GM20000 (cell line): ENCODE measurements at places on chromosomes 7 and 10.

GRCh38 chr10:65793738-65794425 lies 1132.0 kb upstream of the LRRTM3 start:
- no peak for DNase-seq

GRCh38 chr7:157000741-157001653 lies 9.5 kb downstream of the MNX1 start:
- DNase-seq, result peak; percentile 39

GRCh38 chr10:21728618-21729017 lies 194.6 kb downstream of the MLLT10 start:
- no peak for DNase-seq

GRCh38 chr7:81299711-81300110 lies 380.9 kb upstream of the SEMA3C start:
- no peak for DNase-seq

DNA sequence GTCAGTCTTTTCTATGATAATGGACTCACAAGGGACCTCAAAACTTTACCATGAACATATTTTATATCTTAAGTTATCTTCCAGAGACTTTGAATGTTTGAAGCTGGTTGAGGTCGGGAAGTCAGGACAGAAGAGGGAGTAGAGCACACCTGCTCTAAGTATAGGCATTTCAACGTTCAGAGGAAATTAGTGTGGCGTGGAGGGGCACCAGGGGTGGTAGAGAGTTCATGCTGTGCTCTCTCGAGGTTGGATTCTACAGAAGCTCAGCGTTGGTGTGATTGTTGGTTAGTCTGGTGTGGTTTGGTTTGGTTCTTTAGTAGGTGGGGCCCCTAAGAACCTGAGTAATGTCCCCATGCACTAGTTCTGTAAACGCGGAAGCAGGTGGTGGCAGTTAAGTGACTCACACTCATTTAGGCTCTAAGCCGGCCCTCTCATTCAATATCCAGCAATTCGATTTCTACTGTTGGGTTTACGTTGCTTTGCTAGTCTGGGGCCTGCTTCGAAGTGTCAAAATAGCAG lies 19.8 kb downstream of the CNTNAP2 start:
- DNase-seq, result no peak

- DNase-seq, result no peak
Measured at GRCh38 chr7:99975782-99976521, at the start of gene AZGP1. TSS of gene AZGP1 (minus strand) at chr7:99976031. CDS start at chr7:99976020, 11 bp downstream.

DNA sequence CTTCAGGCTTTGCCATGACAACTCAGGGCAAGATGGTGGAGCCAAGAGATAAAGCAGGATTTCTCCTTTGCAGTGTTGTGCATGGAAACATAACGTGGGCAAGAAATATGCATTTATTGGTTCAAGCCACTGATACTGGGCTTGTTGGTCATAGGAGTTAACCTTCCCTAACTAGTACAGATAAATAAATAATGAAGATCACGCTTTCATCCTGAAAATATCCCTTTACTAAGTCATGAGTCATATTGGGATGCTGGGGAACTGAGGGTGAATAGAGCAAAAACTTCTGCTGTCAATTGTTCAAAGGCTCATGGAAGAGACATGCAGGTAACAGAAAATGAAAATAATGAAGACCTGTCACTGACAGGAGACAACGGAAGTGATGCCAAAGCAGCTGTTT lies 55.5 kb downstream of the TES start:
- DNase-seq, result no peak

DNA sequence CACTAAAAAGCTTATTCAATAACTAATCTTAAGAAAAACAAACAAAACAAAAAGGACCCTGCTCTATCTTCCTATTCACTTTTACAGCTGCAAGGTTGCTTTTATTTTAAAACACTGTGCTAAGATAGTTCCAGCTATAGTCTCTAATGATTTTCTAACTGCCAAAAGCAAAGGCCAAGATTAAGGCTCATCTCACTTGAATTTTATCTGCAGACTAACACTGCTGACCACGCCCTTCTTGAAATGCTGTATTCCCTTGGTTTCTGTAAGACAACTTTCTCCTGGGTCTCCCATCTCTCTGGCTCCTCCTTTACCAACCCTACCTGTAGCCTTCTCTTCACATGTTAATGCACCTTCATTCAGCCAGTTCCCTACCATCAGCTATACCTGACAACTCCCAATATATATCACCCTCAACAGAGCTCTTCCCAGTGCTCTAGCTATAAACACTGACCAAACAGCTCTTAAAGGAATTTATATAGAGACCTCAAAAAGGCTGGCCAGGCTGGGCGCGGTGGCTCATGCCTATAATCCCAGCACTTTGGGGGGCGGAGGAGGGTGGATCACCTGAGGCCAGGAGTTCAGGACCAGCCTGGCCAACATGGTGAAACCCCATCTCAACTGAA lies 11.7 kb downstream of the SRPK2 start:
- DNase-seq, result no peak

DNA sequence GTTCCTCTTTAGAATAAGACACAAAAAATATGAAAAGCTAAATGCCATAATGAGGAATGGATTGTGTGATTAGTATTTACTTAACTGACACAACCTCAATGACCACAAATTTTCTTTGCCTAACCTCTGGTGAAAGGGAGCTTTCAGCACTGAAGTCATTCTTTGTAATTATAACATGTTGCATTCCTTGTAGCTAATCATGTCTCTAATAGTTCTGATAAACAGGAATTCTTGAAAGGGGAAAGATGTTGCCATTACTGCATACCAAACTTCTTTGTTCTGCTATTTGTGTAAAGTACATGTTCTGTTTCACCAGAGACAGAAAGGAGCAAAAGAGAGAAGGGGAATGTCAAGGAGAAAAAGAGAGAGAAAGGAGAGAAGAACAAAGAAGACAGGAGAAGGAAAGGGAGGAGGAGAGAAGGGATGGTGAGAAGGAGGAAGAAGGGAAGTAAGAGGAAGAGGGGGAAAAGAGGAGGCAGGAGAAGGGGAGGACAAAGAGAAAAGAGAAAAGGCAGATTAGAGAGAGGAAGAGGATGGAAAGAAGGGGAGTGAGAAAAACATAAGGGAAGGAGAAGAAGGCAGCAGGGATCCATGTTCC lies 120.9 kb downstream of the SEMA3D start:
- no peak for DNase-seq

DNA sequence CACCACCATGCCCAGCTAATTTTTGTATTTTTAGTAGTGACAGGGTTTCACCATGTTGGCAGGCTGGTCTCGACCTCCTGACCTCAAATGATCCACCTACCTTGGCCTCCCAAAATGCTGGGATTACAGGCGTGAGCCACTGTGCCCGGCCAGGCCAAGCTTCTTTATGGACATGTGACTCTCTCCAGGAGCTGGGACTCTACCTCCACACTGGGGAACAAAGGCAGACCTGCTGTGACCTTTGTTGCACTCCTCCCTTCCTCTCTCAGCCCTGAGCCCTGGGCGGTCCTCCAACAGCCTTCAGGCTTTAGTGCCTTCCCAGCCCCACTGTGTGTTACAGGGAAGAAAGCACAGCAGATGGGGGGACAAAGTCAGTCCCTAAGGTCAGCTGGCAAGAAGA lies 55.0 kb upstream of the DUSP5 start:
- no peak for DNase-seq

- DNase-seq, result no peak
Measured at GRCh38 chr7:140168816-140169215, 8.0 kb downstream of the KDM7A start.

- DNase-seq, result peak; percentile 72
Measured at GRCh38 chr7:92835261-92835850, 1.0 kb downstream of the CDK6 start.

DNA sequence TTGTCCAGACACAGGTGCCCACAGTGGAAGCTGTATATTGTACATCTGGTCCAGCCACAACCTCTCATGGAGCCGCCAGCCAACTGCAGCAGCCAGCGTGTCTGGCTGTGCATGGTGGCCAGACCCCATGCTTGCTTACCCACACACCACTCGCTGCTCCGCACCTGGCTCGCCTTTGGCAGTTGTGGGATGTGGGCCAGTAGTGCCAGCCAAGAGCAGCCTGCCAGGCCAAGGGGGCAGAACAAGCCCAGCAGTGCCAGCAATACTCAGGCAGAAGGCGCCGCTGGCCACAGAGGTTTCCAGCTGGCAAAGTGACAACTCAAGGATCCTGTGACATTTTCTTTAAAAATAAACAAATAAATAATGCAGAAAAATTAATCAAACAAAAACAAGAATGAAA lies 11.7 kb upstream of the TMEM243 start:
- no peak for DNase-seq

GRCh38 chr7:149459540-149460452 lies 1.1 kb downstream of the ZNF777 start:
- peak; percentile 85 for DNase-seq

- no peak for DNase-seq
Measured at GRCh38 chr10:119103241-119103902, 541 bp upstream of the DENND10 start.

DNA sequence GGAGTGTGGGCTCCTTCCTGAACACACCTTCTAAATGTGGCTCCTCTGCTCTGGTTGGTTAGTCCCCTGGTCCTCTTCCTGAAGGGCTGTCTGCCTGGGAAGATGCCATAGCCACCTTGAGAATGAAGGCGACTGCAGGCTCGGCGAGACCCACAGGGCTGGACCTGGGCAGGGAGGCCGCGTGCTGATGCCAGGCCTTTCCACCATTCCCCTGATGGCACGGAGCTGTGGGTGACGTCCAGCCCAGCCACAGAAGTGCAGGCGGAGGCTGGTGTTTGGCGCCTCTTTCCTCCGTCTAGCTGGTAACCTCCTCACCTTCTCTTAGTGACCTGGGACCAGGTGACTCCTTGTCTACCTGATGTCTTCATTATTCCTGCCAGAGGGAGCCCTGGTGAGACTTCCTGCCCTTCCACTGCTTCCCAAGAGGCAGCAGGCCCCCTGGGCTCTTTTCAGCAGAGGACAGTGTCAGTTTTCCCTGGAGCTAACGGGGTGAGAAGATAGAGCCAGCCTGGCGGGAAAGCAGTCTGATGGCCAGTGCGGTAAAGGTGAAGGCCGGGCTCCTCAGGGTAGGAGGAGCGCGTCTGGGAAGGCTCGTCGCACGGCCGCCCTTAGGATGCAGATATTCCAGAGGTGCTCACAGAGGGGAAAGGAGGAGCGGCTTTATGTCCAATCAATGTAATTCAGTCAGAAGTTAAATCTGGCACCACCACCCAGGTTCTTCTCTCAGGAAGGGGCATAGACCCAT lies 34.9 kb downstream of the GBX1 start:
- peak; percentile 32 for DNase-seq

DNA sequence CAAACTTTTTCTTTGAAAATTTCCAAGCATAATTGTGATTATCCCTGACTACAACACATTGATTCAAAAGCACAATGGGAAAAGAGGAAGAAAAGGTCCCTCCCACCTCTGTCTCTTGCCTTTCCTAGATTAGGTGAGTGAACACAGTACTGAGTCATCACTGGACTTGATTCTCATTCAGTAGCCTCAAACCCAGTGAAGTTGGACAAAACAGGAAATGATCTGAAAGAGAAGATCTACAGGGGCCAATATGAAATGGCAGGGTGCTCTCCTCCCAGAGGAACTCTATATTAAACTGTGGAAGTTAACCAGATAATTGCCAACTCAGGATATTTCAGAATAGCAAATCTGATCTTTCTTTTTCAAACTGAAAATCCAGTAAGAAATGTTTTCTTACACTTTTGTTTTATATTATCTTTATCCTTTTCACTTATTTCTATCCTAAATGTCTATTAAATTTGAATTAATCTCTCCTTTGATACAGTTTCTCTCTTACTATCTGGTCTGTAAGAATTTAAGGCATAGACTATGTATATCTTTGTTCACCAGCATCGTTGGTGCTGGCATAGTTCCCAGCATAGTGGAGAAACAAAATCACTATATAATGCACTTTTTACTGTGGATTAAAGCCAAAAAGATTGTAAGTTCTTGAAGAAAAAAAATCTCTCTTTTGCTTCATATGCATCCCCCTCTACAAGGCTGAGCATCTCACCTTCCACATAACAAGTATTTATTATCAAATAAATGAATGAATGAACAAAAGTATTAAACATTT lies 41.4 kb upstream of the IKZF1 start:
- DNase-seq, result peak; percentile 51

- DNase-seq, result no peak
Measured at GRCh38 chr10:58894929-58895328, 281.5 kb upstream of the PHYHIPL start.

GRCh38 chr7:85750454-85750949 lies 563.6 kb upstream of the SEMA3D start:
- DNase-seq, result peak; percentile 47

DNA sequence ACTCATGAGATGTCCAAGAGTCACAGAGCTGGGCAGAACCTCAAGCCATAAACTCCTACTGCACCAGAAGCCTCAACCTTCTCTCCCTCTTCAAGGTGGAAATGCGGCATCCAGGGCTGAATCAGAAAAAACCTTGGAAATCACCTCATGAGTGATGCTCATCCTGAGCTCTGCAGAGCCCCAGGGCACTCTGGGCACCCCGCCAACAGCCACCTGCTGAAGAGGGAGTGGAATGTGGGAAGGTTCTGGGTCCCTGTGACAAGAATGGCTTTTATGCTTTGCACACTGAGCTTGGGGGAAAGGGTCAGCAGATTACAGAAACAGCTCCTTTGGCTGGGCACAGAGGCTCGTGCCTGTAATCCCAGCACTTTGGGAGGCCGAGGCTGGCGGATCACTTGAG lies 18.8 kb downstream of the NUDT1 start:
- no peak for DNase-seq

GRCh38 chr7:132134814-132135445 lies 441.3 kb downstream of the PLXNA4 start:
- no peak for DNase-seq

- DNase-seq, result no peak
Measured at GRCh38 chr7:115708013-115708341, 322.6 kb downstream of the TFEC start.

- no peak for DNase-seq
Measured at GRCh38 chr7:45073031-45073785, 15.6 kb downstream of the NACAD start.

GRCh38 chr10:31011665-31012022 lies 20.0 kb downstream of the ZNF438 start:
- DNase-seq, result no peak
